ENCODE measurements at places on chromosomes 7 and 10.
A peak's percentile ranks its signal among the peaks of the same experiment; 100 is the strongest.

DNA sequence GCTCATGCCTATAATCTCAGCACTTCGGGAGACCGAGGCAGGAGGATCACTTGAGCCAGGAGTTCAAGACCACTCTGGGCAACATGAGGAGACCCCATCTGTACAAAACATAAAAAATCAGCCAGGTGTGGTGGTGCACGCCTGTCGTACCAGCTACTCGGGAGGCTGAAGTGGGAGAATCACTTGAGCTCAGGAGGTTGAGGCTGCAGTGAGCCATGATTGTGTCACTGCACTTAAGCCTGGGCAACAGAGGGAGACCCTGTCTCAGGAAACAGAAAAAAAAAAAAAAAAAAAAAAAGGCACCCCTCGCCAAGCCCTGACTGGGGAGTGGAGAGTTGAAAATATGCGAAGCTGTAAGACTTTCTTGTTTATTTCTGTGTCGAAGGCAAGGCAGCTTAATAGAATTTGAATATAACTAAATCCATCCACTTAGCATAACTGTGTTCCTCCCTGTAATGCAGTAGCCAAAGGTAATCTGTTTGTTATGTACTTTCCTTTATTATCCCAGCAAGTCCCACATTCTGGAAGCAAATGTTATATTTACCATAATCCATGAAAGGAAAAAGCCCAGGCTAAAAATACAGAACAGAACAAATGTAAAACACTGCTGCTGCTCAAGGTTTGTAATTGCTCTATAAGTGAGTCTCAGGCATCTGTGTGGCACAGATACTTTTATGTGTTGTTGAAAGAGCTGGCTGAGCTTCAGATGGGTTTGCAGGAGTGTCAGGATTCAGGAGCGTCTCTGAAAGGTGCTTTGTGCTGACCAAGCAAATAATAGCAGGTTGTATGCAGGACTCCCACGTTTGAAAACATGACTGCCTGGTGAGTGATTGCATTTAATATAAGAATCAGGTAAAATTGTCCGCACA is 127.2 kb downstream of the CELF2 start:
- no peak for DNase-seq

GRCh38 chr7:130998993-130999602 is 265.1 kb upstream of the KLF14 start:
- DNase-seq: no peak

DNA sequence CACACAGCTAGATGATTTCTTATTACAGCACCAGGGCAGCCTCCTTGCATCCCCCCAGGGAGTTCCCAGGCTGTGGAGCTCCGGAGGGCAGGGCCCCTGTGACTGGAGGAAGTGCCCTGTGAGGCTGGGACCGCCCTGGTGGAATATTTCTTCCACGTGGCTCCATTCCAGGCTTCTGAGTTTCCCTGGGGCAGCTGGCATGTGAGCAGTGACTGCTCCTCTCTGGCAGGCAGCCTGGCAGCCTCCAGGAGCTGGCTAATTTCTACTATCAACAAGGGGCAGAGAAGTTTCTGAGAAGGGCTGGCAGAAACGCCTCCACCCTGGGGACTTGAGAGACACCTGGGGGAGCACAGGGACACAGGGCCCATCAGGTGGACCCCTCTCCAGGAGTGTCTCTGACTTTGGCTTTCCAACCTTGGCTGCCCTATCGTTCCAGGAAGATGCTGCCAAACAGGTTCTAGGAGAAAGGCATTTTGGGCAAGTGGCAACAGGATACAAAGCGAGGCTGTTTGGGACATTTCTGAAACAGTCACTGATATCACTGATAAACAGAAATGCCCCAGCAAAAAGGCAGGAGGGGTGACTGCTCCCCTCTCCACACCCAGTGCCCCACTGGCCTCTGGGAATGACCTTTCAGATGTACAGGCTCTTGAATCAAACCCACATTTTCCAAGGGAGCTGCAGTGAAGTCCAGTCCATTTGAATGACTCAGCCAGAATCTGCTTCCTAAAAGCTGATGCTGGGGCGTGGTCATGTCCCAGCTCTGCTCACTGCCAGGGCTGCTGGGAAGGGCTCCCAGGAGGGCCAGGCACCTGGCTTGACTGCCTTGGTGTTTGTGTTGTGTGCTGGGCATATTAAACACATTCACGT is 16.1 kb downstream of the MYOF start:
- DNase-seq: peak; percentile 93

GRCh38 chr7:113267885-113268284 is 149.5 kb upstream of the SMIM30 start:
- no peak for DNase-seq

GRCh38 chr7:130910949-130911944 is 177.2 kb upstream of the KLF14 start:
- DNase-seq: no peak

DNA sequence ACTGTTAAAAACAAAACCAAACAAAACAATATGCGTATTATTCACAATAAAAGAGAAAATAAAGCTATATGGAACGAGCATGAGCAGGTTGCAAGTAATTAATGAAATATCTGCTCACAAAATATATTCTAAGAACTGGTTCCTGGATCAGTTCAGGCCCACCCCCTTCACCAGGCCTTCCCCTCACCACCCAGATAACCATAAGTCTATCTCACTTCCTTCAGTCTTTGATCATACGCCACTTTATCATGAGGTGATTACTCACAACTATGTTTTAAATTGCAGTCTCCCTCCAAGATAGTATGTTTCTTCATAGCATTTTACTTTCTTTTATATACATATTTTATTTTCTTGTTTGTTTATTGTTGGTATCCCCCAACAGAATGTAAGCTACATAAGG is 263.1 kb upstream of the HGF start:
- no peak for DNase-seq

- DNase-seq: peak; percentile 85
Observed at GRCh38 chr7:84524714-84525694, 330.4 kb upstream of the SEMA3A start.

- no peak for DNase-seq
Observed at GRCh38 chr10:58531084-58531695, 18.5 kb downstream of the BICC1 start.

- peak; percentile 59 for DNase-seq
Observed at GRCh38 chr7:38673795-38674194, 42.6 kb upstream of the AMPH start.

- DNase-seq: no peak
Observed at GRCh38 chr7:101718363-101719122, 89.4 kb upstream of the MYL10 start.

- DNase-seq: no peak
Observed at GRCh38 chr10:64430690-64431323, 909.6 kb downstream of the REEP3 start.

- no peak for DNase-seq
Observed at GRCh38 chr7:38171623-38172391, 6.2 kb upstream of the STARD3NL start.

DNA sequence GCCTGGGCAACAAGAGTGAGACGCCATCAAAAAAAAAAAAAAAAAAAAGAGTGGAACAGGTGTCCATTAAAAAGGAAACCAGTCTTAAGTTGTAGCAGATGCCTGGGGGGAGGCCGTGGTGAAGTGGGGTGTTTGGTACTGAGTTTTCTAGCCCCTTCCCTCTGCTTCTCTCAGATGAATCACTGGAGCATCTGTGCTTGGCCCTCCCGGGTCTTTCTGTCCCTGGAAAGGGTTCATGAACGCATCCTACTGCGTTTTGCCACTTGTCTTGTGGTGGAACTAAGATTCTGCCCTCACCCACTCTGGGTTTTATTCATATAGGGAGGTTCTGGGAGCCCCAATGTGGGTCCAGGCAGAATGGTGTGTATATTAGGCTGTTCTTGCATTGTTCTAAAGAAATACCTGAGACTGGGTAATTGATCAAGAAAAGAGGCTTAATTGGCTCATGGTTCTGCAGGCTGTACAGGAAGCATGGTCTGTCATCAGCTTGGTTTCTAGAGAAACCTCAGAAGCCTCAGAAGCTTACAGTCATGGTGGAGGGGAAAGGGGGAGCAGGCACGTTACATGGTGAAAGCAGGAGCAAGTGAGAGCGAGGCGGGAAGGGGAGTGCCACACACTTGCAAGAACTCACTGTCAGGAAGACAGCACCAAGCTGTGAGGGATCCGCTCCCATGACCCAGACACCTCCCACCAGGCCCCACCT is 63.5 kb downstream of the CAMK1D start:
- DNase-seq: no peak

DNA sequence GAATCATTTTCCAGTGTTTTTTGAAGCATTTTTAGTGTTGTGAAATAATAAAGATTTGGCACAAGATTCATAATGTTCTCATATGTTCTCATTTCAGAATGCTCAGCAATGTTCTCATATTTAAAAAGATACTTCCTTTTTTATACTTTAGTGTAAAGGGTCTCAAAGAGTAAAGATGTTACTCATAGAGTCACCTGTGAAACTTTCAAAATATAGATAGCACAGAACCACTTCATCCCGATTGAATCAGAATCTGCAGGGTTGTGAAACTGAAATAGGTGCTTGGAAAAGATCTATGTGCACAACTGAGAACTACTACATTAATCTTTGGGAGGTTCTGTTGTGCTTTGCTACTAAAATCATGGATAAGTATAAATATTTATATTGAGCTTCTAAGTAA is 144.7 kb downstream of the MDFIC start:
- no peak for DNase-seq

DNA sequence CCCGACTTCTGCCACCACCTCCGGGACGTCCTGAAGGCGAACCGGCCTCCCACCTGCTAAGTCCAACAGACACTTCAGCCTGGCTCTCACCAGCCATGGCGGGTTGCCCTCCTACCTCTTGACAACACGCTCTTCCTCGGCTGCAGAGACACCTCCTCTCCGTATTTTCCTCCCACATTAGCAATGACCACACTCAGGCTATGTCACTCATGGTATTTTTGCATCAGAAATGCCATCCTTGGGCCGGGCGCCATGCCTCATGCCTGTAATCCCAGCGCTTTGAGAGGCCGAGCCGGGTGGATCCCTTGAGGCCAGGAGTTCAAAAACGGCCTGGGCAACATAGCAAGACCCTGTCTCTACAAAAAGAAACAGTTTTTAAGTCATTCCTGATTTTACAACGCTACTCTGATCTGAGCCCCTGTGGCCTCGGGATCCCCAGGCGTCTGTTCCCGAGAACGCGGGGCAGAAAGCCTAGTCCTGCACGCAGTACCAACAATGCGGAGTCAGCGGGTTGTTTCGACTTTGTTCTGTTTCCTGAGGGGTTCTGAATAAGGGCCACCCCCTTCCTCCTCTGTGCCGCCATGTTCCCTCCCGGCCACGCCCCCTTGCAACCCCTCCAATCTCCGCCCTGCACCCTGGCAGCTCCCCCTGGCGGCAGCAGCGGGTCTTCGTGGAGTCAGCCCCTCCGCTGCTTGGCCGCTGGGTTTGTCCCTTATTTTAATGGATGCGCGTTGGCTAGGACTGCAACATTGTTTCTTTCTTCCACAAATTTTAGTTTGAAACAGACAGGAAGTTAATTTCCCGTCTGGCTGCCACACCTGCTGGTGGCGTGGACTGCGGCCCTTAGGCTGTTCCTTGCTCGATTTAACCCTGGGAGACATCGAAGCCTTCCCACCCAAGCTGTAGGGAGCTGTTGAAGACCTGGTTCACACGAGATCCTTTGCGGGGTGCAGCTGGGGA is 9.7 kb upstream of the ZFAND2A start:
- DNase-seq: no peak

GRCh38 chr7:48130658-48131108 is 40.6 kb upstream of the ABCA13 start:
- DNase-seq: peak; percentile 78

GRCh38 chr7:157494506-157495176 is 157.8 kb downstream of the DNAJB6 start:
- no peak for DNase-seq

DNA sequence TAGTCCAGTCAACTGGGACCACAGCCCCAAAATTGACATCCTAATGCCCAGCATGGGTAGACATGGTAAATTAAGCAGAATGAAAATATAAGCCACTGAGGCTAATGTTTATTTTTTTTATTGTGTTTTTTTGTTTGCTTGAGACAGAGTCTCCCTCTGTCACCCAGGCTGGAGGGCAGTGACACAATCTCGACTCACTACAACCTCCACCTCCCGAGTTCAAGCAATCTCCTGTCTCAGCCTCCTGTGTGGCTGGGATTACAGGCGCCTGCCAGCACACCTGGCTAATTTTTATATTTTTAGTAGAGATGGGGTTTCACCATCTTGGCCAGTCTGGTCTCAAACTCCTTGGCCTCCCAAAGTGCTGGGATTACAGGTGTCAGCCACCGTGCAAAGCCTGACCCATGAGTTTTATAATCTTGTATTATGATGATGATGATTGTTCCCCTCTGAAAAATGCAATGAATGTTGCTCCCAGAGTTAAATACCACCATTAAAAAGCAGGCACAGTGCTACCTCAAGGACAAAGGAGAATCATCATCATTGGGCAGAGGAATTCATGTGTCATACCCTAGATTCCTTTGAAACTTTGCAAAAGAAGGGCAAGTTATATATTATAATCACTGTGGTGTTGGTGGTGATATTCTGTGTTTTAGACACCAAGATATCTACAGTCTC is 228.0 kb downstream of the PARD3 start:
- DNase-seq: no peak

- DNase-seq: no peak
Observed at GRCh38 chr7:2680792-2681490, 7.1 kb upstream of the AMZ1 start.

- DNase-seq: no peak
Observed at GRCh38 chr10:22681783-22682183, 32.6 kb downstream of the PIP4K2A start.

DNA sequence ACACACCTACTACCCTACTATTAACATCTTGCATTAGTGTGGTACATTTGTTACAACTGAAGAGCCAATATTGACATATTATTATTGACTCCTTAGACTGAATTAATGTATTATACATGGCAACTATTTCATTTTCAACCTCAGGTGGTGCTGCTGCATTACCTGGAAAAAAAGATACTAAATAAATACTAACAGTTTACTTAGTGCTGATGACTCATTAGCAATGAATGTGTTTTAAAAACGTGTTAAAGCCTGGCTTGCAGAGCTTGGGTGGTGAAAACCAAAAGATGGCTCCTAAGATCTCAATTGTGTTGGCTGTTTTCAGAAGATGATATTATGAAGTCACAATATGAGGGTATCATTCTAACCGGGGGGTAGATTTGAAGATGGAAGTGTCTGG is 34.8 kb downstream of the CFAP43 start:
- DNase-seq: no peak

GRCh38 chr7:2517026-2517425 is 2.5 kb upstream of the LFNG start:
- DNase-seq: peak; percentile 80

Measured in GM04503 (cell line).